NCI-H1930 (cell line): ENCODE measurements at places on chromosomes 11 and 22.
A peak's percentile ranks its signal among the peaks of the same experiment; 100 is the strongest.

DNA sequence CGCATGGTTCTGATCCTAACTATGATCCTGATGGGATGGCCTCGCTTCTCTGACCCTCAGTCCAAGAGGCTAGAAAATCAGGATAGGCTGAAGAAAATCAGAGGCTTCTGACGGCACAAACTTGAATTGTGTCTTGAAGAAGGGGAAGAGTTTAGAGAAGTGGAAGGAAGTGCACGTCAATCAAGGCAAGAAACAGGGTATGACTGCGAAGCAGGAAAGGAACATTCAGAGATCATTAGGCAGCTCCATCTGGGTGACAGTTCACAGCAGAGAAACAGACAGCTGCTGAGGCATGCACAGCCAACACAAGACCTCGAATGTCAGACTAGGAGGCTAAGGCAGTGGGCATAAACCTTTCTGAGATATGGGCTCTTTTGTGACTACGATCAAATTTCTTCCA, 29.3 kb downstream of the CLPB start:
- no peak for DNase-seq

GRCh38 chr11:62298975-62299374, at the start of gene SCGB1D4:
TSS of gene SCGB1D4 (minus strand) at chr11:62299075. CDS start at chr11:62299010, 65 bp downstream.
- no peak for DNase-seq

DNA sequence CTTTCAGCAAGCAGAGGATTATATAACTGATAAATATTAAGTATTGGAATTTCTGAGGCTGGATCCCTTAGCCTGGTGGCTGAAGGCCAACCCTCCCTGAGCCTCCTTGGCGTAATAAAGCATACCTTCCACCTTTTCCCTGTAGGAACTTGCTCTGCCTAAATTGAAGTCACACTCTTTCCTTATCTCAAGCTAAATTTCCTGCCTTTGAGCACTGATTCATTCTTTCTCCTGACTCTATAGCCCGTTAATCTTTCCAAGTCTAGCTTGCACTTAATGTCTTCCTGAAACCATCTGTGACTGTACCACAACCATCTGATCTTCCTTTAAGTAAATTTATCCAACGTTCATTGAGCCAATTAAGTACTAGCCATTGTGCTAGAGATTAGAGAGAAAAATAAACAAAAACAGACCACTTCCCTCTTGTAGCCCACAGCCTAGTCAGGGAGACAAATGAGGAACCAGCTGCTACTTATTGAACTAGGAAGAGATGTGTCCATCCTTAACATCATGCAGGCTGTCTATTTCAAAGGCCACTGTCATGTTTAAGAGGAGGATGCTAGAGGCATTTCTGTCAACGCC, 62.9 kb downstream of the GRK3 start:
- no peak for DNase-seq

GRCh38 chr22:25367756-25368155, 148.3 kb downstream of the CRYBB2 start:
- DNase-seq, result no peak

DNA sequence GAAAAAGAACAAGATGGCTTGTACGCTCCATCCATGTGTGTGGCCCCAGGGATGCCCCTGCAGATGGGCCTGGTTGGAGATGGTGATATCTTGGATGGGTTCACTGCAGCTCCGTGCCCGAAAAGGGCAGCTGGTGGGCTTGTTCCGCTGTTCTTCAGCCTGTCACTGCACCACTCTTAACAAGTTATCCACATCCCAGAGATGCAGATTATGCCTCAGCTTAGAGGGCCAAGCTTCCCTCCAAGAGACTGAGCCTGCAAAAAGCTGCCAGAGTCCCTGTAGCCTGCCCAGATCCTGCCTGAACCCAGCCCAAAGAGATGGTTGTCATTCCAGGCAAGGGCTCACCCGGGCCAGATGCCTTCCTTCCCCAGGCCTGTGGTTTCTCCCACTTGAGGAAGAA, 308.0 kb downstream of the OPCML start:
- no peak for DNase-seq

DNA sequence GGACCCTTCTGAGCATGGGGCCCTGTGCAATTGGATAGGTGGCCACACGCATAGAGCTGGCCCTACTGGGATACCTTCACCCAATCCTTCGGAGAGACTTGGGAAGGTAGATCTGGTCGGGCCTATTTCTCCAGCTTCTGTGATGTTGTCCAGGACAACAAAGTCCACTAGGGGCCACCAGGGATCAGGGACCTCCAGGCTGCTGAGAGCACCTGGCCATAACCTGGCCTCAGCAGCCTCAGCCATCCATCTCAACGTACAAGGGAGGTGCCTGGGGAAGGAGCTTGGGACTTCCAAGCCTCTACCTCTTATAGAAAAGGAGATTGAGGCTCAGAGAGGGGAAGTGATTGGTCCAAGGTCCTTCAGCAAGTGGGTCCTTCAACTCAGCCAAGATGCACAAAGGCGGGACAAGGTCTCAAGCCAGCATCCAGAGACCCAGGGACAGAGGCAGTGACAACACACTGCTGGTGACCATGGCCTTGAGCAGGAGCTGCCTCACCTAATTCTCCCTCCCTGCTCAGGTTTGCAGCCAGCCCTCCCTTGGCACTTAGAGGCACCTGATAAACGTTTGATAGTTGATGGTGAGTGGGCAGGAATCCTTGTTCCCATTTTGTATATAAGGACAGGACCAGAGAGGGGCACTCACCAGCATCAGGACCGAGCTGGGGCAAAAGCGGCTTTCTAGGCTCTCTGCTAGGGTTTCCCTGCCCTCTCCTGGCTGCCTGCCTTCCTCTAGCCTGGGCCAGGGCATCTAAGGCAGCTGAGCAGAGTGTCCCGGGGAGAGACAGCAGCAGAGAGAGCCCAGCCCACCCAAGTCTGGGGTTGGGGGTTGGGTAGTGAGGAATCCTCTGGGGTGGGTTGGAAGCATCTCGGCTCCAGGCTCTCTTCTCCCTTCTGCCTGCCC, 4.5 kb downstream of the RAC2 start:
- DNase-seq, result no peak

GRCh38 chr11:35859301-35859700, 84.6 kb upstream of the LDLRAD3 start:
- no peak for DNase-seq

GRCh38 chr11:72760539-72761405, 8.6 kb upstream of the ARAP1 start:
- no peak for DNase-seq

DNA sequence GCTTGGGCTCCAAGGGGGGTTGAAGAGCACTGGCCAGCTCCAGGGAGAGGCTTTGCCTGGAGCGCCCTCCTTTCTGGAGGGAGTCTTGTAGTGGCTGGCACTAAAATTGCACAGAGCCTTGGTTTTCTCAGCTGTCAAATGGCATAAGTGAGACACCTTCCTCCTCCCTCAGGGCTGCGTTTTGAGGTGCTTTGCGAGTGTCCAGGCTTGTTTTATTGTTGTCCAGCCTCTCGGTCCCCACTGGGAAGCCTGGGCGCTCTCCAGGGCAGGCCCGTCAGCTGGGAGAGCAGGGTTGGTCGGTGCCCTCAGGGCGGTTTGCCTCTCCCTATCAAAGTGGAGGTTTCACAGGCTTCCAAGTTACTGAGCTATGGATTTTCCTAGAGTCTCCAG, 149.3 kb upstream of the B3GAT1 start:
- no peak for DNase-seq

DNA sequence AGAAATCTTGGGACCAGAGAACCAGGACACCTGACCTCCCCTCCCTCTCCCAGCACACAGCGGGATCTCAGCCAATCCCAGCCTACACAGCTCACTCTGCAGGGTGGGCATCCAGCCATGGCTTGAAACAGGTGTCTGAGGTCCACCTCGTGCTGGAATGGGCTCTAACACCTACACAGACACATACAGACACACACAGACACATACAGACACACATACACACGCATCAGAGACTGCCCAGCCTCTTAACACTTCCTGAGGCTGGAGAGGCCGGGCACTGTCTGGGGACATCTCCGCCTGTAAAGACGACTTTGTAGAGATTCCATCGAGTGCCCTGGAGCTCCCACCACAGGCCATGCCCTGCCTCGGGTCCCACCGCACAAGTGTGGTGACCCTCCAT, 36.7 kb downstream of the CAPN1 start:
- DNase-seq, result no peak

DNA sequence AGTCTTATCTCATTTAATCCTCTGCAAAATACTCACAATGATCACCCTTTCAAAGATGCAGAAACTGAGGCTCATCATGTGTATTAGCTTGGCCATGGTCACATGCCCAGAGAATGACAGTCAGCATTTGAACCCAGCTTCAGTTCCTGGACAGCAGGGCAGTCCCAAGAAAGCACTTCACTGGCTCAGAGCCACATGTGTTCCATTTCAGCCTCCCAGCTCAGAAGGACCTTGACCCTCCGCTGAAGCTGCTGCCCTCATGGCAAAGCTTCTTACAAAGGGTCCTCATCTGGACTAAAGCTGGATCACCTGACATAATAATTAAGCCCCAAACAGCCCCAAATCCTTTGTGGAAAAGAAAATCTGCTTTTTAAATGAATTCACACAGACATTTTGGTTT, 37.0 kb downstream of the TENM4 start:
- no peak for DNase-seq

GRCh38 chr11:117334896-117335295, 7.2 kb downstream of the CEP164 start:
- DNase-seq, result no peak

DNA sequence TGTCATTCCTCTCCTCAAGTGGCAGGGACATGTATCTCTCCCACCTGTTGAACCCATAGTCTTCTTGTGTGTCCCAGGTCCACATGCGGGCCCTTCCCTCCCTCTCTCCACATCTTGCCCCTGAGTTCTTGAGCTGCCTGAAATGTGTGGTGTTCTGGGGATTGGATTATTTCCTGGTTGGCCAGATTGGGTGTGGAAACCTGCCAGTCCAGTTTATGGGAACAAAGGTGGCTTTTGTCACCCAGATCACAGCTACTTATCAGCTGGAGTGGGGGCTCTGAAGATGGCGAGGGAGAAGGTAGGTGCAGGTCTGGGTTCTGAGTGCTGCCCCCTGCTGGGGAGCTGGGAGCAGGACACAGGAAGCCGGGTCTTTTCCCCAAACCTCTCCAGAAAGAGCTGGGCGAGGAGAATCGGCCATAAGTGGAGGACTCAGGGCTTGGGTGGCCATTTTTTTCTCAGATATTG, 14.2 kb downstream of the DTX4 start:
- peak; percentile 8 for DNase-seq

GRCh38 chr11:19209617-19210370, 8.0 kb upstream of the CSRP3 start:
- DNase-seq, result no peak

DNA sequence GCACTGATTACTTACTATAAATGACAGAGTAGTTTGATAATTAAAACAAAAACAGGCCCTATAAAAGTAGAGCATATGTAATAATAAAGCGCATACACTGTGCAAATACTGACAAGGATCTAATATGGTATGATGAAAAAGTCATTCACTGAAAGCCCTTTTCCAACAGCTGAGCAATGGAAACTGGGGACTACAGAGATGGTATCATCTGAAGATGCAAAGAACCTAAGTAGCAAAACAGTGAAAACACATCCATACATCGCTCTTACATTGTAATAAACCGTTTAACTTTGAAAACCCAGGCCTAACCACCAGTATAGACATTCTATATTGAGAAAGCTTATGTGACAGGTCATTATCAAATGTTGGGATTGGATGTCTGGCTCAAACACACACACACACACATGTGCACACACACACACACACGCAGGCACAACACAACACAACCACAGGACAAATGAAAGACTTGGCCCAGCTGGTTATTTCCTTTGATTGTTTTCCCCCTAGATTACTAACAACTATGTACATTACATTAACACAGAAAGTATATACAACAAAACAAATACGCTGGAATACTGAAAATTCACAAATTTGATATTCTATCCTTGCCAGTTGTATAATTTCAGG, 119.5 kb downstream of the APOL5 start:
- DNase-seq, result no peak
